Lower leg skin (tissue), 4 donors: ENCODE measurements at places on chromosomes 6 and 20. TPM values are rescaled to one million over a fixed set of nuclear protein-coding genes. Genes with fewer than 3 reads are reported as not detected.

DNA sequence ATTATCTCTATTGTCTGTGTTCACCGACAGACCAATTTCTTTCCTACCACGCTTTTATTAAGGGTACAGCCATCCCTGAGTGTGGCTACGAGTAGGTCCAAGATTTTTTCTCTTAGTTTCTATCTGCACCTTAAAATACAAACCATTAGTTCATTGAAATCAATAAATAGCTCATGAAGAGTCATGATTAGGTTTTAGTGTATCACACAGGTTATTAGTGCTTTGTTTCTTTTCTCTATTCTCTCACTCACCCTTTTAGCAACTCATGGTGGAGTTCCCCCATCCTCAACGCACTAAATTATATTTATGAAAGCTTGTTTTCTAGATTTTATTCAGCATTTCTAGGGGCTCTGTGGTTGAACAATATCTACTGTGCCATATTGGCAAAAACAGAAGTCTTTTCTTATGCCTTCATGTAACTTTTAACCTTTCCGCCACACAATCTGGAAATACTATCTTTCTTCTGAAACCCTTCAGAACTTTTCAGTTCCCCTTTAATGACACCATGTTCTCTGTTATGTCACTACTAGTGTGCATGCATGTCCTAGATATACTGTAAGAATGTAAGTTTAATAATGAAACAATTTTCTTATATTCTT is 128.2 kb upstream of the LAMA2 start:
- no peak for DNase-seq

- peak; percentile 54 for DNase-seq
These were observed 38.6 kb downstream of the SLC9A8 start for GRCh38 chr20:49851231-49851705.

DNA sequence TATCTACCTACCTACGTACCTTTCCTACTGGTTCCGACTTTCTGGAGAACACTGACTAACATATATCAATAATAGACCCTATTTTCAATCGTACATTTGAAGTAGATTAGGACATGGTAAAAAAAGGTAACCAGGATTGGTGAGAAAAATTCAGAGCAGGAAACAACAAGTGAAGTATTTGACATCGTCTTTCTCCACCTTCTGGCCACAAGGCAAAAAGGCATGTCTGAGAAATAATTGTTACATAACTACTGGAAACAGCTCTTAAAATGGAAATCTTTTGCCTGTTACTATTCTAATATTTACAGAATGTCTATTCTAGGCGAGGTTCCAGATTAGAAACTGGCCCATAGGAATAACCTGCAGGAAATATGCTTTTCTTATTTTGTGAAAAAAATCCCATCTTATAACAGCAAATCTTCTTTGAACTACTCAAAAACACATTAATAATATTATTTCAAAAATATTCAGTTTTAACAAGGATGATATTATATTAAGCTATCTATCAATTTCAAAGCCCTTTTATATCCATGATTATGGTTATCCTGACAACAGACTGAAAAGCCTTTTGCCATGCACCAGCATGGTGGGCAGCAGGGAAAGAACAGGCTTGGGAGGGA is 80.8 kb downstream of the RCAN2 start:
- no peak for DNase-seq

- peak; percentile 67 for DNase-seq
These were observed 91.1 kb upstream of the HIVEP1 start for GRCh38 chr6:11921017-11921438.

OTOR gene
- total RNA-seq, result not detected

HLA-DPA1 gene
- total RNA-seq, result 107 TPM

SCRT2 gene
- not detected for total RNA-seq

B3GALT4 gene
- 25.8 TPM for total RNA-seq

RIPPLY2 gene
- not detected for total RNA-seq

DNA sequence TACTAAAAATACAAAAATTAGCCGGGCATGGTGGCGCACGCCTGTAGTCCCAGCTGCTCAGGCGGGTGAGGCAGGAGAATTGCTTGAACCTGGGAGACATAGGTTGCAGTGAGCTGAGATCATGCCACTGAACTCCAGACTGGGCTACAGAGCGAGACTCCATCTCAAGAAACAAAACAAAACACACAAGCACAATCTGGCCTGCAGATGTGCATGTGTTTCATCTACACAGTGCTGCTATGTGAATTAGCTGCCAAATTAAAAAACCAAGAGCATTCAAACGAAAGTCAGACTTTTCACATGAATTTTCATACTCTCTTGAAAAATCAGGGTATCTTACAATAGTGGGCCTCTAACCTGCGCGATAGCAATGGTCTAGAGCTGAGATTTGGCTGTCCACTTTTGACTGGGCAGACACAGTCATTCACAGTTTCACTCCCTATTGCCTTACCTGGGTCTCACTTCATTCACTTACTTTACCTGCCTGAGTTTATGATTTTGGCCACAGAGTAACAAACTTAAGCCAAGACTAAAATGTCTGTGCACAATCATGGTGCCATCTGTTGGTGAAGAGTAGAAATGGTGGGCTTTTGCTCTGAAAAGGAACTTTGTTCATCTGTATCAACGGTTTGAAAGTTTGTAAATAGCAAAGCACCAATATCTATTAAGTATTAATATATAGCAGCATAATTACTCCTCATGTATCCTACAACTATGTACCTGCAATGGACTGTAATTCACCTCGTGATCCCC is 138.5 kb upstream of the UST start:
- no peak for DNase-seq

DNA sequence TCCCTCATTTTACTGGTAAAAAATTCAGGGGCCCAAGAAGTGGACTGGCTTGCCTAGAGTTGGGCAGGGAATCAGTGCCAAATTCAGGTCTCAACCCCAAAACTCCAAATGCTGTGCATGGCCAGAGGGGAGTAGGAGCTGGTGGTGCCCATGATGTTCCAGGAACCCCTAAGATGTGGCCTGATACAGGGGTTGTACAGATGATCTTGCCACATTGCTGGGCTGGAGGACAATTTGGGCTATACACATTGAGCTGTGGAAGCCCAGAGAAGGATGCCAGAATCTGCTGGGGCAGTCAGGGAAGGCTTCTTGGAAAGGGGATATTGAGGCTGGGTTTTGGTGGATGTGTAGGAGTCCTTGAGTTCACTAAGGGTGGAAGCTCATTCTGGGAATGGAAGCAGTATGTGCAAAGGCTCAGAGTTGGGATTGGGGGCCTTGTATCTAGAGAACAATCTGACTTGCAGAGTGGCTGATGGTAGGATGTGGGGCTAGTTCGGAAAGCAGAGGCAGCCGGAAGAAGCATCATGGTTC is 38.0 kb upstream of the APCDD1L start:
- DNase-seq, result peak; percentile 48

GRCh38 chr20:44208770-44209169 is 1.8 kb downstream of the OSER1 start:
- DNase-seq, result no peak

GRCh38 chr6:142395768-142396231 is 94.0 kb downstream of the ADGRG6 start:
- no peak for DNase-seq

- no peak for DNase-seq
These were observed 17.3 kb upstream of the CD93 start for GRCh38 chr20:23103284-23104018.

TULP1 gene
- not detected for total RNA-seq

WFDC12 gene
- total RNA-seq, result 11.6 TPM

GRCh38 chr6:26459023-26459810 is 1.5 kb downstream of the BTN2A1 start:
- DNase-seq, result no peak

VGLL2 gene
- not detected for total RNA-seq

CRISP3 gene
- 17.0 TPM for total RNA-seq

PROKR2 gene
- not detected for total RNA-seq

DNA sequence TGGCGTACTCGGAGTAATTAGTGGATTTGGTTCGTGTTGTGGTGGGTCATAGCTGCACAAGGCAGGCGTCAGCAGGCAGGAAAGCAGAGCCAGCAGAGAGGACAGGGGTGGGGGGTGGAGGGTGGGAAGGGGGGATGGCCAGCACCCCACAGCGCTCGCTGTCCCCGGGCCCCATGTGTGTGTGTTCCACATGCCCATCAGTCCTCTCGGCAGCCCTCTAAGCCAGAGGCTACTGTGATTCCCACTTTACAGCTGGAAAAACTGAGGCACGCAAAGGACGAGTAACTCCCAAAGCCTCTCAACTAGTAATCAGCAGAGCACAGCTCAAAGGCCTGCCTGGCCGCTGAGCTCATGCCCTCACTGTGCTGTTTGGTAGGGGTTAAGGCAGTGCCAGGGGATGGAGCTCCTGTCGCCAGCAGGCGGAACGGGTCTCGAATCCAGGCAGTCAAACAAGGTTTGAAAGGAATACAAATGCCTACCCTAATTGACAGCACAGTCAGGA is 175.2 kb downstream of the ZDHHC14 start:
- no peak for DNase-seq

RFX6 gene
- total RNA-seq, result not detected

EGFL8 gene
- 40.8 TPM for total RNA-seq

DNA sequence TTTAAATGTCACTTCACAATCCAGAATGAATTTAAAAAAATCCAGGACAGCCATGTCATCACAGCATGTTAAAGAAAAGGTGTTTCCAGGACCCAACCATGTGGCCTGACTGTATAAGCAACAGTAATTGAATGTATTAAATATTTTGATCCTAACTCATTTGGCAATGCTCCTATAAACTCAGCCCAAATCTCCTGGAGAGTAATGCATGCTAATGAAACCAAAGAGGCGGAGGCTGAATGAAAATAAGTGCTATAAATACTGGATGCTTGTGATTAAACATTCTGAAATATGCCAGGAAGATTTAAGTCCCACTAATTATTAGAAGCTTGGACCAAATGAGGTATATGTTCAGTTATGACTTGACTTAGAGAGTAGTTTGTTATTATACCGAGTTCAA is 486.8 kb downstream of the FRK start:
- DNase-seq, result no peak

GRCh38 chr6:107330168-107330567 is 129.2 kb downstream of the PDSS2 start:
- DNase-seq, result no peak

GRCh38 chr20:41476013-41476441 is 109.4 kb upstream of the EMILIN3 start:
- peak; percentile 28 for DNase-seq

CALHM4 gene
- total RNA-seq, result 4.5 TPM

DNA sequence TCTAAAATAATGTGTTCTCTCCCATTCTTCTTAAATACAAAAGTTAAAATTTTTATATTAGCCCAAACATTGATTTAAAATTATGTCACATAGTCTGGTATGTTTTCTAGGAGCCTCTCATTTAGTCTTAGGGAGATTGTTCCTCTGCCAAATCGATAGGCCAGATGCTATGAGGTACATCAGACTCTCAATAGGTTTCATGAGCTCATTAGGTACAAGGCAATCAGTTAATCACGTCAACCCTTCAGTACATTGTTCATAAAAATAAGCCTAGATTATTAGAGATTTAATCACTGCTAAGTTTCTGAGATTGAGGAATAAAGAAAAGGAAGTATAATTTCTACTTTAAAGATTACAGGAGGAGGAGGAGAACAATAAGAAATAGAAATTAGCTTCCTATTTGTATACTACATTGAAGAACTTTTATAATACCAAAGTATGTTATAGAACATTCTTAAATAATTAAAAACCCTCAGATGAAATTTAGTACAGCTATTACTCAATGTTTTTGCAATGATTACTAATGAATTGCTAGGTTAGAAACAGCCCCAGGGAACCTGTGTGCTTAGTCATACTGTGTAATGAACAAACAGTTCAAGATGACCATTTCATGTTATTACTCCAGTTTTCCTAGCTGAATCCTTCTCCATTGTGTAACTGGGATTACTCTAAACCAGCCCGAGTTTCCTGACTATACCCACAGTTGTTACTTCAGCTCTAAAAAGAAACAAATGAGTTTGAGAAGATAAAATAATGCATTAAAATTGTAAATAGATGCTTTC is 117.0 kb downstream of the BMP5 start:
- DNase-seq, result no peak

UBD gene
- total RNA-seq, result not detected

DNA sequence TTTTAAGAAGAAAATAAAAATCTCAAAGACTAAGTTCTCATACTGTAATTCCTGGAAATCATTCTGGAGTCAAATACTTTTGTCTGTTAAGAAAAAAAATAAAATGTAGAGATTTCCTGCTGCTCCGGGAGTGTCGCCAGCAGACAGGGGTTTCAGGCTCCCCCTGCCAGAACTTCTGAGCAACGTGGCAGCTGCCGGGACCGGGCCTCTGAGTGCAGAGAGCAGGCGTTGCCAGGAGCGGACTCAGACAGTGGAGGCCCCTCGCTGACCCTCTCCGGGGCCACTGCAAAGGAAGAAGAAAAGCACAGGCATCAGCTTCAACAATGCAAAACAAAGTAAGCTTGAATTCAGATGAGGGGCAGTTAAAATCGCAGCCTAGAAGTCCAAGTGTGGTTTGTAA is 95.5 kb downstream of the THBS2 start:
- no peak for DNase-seq

DNA sequence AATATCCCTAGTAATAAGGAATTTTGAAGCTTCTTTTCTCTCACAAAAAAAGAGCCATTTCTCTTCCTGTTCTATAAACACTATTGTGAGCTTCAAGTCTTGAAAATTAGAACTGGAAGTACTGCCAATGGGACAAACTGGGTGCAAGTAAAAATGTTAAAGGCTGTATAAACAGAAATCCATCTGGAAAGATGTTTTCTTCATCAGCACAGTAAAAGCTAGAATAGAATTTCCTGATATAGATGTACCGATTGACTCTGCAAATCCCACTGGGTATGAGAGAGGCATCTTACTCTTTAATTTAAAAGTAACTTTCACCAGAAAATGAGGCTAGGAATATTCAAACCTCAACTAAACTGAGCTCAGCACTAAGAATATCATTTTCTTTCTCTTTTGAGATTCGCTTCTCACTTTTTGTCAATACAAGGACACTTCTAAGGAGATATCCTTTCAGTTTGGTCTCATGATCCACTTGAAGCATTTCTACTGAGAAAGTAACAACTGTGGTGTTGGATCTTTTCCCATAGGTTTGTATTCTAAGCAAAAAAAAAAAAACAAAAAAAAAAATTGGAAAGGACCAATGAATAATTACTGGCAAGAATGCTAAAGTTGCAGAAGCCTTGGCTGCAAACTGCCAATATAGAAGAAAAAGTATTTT is 169.0 kb upstream of the PRDM1 start:
- DNase-seq, result no peak

HSPA12B gene
- 4.0 TPM for total RNA-seq

TTLL9 gene
- not detected for total RNA-seq

DNA sequence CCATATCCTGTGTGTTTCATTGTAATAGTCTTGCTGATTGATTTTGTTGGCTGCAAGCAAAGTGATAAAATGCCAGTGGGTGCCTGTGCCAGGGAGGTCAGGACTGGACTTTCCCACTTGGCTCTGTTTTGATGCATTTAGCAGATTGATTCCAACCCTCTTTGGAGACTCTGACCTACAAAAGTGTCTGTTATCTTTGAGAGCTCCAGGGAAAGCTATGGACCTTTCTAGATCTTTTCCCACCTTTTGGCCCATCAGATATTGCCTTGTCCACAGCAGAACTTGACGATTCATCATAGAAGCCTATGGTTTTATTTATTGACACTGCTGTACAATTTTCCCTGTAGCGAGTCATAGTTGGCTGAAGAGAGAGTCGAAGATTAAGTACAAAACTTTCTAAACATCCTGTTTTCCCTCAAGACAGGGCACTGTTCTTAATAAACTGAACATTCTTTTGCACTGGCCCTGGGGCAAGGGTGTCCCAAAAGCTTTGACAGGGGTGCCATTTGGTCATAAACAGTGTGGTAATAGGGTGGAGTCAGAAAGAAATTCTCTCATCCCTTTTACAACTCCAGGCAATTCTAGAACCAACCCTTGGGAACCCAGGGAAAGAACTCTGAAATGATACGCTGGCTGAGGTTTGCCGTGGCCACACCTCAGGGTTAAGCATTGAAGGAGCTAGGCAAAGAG is 53.7 kb downstream of the E2F3 start:
- no peak for DNase-seq

GRCh38 chr6:92196325-92196724 is 1223.0 kb downstream of the EPHA7 start:
- no peak for DNase-seq
